ENCODE measurements at places on chromosomes 6 and 20.

- H3K36me3 ChIP-seq: no peaks in the 10 kb centered on the region
- no peaks in the 10 kb centered on the region for H3K4me1 ChIP-seq
- no peak for DNase-seq
- H3K27me3 ChIP-seq: no peaks in the 10 kb centered on the region
These were observed 5.8 kb downstream of the HDGFL1 start for GRCh38 chr6:22575190-22575589.

DNA sequence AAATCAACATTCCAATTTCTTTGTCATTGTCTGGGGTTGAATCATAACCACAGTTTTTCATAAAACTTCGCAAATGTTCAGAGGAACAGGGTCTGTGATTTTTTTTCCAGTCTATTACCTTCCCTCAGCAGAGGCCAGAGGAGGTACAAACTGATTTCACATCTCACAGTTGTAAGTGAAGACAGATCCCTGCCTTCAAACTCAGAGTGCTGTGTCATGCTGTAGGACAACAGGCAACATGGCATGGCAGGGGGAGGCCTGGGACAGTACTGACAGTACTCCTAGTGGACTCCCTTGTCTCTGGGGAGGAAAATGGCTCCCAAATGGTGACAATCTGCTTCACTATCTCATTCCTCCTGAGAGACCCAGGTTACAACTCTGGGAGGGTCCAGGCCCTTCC lies 308.6 kb downstream of the CDC5L start:
- H3K4me3 ChIP-seq: no peak overlapping the region
- no peak overlapping the region for H3K27ac ChIP-seq
- no peak for DNase-seq
- H3K4me1 ChIP-seq: no peaks in the 10 kb centered on the region
- peaks cover 8% of the 10 kb centered on the region for H3K27me3 ChIP-seq
- H3K36me3 ChIP-seq: no peaks in the 10 kb centered on the region

- H3K4me3 ChIP-seq: no peak overlapping the region
- DNase-seq: peak; percentile 14
- H3K27me3 ChIP-seq: no peaks in the 10 kb centered on the region
- H3K36me3 ChIP-seq: no peaks in the 10 kb centered on the region
- no peaks in the 10 kb centered on the region for H3K4me1 ChIP-seq
These were observed 398.8 kb downstream of the ESR1 start for GRCh38 chr6:152206072-152206818.

DNA sequence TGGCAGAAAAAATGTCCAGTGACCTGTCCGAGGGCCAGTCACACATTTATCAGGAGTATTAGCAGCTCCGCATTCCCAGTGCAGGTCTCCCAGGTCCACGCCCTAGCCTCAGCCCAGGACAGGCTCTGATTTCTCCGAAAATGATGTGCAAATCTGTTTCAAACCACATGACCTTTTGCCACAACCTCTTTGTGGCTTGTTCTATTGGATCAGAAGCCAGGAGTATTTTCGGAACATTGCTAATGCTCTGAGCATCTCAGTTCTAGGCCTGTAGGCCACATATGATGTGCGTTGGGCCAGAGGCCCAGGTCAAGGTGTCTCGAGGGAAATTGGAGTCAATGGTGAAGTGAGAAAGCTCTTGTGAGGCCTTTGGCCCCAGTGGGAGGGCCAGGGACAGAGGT lies 40.4 kb downstream of the SNX5 start:
- no peak overlapping the region for H3K27ac ChIP-seq
- no peaks in the 10 kb centered on the region for H3K27me3 ChIP-seq
- no peak overlapping the region for H3K4me3 ChIP-seq
- no peaks in the 10 kb centered on the region for H3K36me3 ChIP-seq
- peaks cover 14% of the 10 kb centered on the region for H3K4me1 ChIP-seq

GRCh38 chr20:25273046-25273445 lies 25.2 kb downstream of the PYGB start:
- H3K27ac ChIP-seq: no peak overlapping the region
- no peaks in the 10 kb centered on the region for H3K27me3 ChIP-seq
- H3K4me3 ChIP-seq: no peak overlapping the region
- H3K4me1 ChIP-seq: no peaks in the 10 kb centered on the region
- no peak for DNase-seq
- peaks cover 14% of the 10 kb centered on the region for H3K36me3 ChIP-seq

- H3K36me3 ChIP-seq: no peaks in the 10 kb centered on the region
- H3K4me1 ChIP-seq: no peaks in the 10 kb centered on the region
- H3K27me3 ChIP-seq: no peaks in the 10 kb centered on the region
- H3K27ac ChIP-seq: no peak overlapping the region
- DNase-seq: no peak
These were observed 264.9 kb upstream of the PLCB4 start for GRCh38 chr20:8803941-8804340.

DNA sequence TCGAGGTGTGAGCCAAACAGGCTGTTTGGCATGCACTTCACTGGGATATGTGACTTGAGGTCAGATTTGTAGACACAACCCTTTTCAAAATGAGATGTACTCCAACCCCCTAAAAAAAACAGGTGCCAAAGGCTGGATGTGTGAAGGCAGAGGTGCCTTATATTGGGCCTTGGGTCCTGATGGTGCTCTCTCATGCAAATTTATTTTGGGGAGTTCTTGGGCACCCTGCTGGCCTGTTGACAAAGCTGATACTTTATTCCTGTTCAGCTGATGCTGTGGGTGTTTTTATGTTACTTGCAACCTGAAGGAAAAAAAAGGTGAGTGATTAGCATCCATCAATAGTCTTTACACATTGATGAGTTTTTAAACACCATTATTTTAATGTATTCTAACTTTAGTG lies 121.5 kb downstream of the DNAH8 start:
- H3K4me1 ChIP-seq: no peaks in the 10 kb centered on the region
- H3K36me3 ChIP-seq: no peaks in the 10 kb centered on the region
- no peak overlapping the region for H3K4me3 ChIP-seq
- no peak for DNase-seq

DNA sequence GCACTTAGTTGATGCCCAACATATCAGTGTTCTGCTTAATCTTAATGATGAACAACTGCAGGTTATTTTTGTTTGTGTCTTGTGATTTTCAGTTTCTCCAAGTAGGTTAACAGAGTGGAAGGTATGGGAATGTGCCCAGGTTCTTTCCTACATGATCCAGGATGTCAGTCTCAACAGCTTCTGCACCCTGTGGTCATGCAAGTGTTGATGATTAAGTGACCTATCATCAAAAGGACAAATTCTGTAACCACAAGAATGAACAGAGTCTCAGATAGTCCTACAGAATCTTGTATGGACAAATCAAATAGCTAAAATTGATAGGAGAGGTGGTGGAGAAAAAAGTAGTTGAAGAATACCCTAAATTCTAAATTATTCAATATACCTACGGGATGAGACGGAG lies 26.1 kb downstream of the MAN1A1 start:
- no peak overlapping the region for H3K27ac ChIP-seq
- no peak overlapping the region for H3K4me3 ChIP-seq
- DNase-seq: no peak
- H3K27me3 ChIP-seq: no peaks in the 10 kb centered on the region

DNA sequence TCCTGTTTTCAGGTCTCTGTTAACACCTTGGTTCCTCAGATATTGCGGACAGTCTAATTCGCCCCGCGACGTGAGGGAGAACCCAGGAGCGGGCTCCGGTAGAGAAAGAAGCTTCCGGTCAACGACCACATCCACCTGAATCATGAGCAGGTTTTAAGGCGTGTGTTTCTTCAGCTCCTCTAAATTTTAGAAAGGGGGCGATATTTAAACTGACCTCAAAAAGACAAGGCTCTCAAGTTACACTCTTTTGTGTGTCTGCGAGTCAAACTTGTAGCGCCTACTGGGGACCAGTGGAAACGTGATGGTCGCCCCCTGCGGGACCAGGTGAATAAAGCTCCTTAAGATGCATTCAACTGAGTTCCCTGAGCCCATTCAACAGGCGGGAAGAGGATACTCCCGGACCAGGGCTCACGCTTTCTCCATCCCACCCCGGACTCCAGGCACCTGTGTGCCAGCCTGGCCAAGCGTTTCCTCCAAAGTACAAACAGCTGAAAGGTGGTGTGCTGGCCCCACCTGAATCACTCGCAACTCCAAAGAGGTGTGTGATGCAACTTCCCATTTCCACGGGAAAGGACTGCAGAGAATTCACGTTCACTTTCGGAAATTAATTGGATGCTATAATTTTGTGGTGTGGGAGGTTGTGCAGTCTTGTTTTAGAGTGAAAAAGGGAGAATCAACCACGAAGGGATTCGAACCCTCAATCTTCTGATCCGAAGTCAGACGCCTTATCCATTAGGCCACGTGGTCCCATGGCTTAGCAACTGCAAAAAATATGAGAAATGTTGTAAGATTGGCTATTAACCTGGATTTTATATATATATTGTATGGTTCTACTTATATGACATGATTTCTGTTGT lies 17.0 kb downstream of the GPX5 start:
- peak overlapping the region; percentile 49 for H3K4me3 ChIP-seq
- DNase-seq: peak; percentile 92
- no peaks in the 10 kb centered on the region for H3K36me3 ChIP-seq
- no peaks in the 10 kb centered on the region for H3K27me3 ChIP-seq

DNA sequence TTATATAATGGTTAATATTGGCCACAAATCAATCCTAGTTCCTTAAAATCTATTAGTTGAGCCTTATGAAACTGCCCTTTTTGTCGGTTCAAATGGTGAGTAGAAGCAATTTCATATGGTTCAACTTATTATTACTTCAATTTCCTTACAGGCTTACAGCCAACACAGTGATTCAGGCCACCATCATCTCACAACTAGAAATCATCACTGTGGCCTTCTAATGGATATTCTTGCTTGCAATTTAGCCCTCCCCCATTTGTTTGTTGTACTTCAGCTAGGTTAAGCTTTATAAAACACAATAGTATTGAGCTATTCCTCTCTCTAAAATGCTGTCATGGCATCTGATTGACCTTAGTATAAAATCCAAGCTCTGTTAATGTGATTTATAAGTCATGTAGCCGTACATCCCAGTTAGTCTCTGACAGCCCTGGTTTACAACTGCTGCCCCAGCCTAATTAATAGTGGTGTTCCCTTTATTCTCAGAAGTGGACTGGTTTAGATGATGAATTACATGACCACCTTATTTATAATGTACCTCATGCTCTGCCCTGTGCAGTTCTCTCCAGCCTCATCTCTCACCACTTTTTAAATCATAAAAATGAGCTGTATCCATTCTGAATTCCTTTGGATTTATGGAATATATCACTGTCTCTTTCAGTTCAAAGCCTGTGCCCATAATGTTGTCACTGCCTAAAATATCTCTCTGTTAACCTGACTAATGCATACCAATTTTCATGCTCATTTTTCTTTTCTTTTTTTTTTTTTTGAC lies 36.7 kb downstream of the LAMA2 start:
- no peak overlapping the region for H3K4me3 ChIP-seq
- H3K36me3 ChIP-seq: no peaks in the 10 kb centered on the region
- no peak overlapping the region for H3K27ac ChIP-seq
- DNase-seq: no peak
- no peaks in the 10 kb centered on the region for H3K27me3 ChIP-seq
- no peaks in the 10 kb centered on the region for H3K4me1 ChIP-seq

- H3K27ac ChIP-seq: no peak overlapping the region
- no peak overlapping the region for H3K4me3 ChIP-seq
- H3K4me1 ChIP-seq: no peaks in the 10 kb centered on the region
- no peak for DNase-seq
- no peaks in the 10 kb centered on the region for H3K36me3 ChIP-seq
- H3K27me3 ChIP-seq: peaks cover 15% of the 10 kb centered on the region
These were observed 28.8 kb downstream of the GCM1 start for GRCh38 chr6:53119772-53120409.

DNA sequence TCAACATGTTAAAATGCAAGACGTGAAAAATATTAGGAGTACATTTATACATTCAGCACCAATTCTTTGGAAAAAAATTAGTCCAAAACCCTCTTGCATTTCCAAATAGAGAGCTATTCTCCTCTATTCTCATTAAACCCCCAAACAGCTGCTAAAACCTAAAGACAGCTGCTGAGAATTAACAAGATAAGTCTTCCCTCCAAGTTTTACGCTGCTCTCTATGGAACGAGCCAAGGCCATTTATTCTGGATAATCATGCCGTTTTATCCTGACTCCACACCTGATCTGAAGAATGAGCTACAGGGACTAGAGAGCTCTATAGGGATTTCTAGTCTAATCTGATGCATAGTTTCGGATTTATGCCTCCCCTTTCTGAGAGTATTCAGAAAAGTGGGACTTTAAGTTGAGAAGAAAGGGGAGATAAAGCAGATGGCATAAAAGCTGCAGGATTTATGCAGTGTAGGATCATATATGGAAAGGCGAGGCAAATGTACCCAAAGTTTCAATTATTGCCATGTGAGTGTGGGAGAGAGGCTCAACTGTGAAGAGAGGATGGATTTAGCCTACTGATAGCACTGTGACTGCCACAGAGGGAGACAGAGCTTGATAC lies 64.7 kb upstream of the HS3ST5 start:
- H3K27me3 ChIP-seq: no peaks in the 10 kb centered on the region
- H3K36me3 ChIP-seq: no peaks in the 10 kb centered on the region
- H3K4me1 ChIP-seq: no peaks in the 10 kb centered on the region
- DNase-seq: no peak
- H3K27ac ChIP-seq: no peak overlapping the region

DNA sequence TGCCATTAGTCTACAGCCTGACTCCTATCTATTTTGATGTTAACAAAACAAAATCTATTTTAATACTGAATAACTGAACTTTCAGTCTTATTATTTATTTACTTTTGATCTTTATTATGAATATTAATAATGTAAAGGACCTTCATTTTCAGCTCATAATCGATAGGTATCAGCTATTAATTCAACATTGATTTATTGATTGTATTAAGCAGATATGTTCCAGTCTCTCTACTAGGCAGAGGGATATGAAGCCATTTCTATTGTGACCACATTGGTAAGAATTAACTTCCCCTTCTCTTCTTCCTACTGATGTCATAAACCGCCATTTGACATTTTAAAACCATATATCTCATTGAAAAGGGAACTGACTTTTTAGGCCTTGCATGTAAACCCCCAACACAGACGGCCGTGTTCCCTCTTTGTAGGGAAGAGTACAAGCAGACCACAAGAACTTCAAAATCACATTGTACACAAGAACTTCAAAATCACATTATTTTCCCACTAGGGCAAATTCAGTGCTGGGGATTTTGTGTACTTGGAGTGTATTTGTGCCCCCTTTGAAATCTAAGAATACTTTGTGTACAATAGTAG lies 69.5 kb upstream of the FABP7 start:
- H3K4me3 ChIP-seq: no peak overlapping the region
- peak overlapping the region; percentile 74 for H3K27ac ChIP-seq
- DNase-seq: no peak
- H3K27me3 ChIP-seq: no peaks in the 10 kb centered on the region
- peaks cover 43% of the 10 kb centered on the region for H3K4me1 ChIP-seq

GRCh38 chr20:38551056-38551626 lies 29.9 kb upstream of the ADIG start:
- H3K36me3 ChIP-seq: peaks cover 87% of the 10 kb centered on the region
- H3K4me3 ChIP-seq: no peak overlapping the region
- H3K4me1 ChIP-seq: no peaks in the 10 kb centered on the region

DNA sequence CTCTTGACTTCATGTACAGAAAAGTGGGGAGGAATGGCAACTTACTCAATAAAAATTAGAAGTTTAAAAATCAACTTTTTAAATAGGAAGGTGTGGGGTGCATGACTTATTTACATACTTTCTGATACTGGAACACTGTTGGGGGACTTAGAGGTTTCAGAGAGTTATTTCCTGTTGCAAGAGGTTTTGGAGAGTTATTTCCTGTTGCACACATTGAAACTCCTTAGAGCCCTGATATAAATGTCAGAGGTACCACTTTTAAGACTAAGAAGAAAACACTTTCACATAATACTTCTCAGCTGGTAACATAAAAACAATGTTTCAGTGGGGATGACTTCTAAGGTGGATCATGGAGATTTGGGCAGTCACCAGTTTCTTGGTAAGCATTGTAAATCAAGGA lies 579.9 kb downstream of the MMUT start:
- no peaks in the 10 kb centered on the region for H3K4me1 ChIP-seq
- no peak overlapping the region for H3K4me3 ChIP-seq
- no peak for DNase-seq
- no peaks in the 10 kb centered on the region for H3K27me3 ChIP-seq
- H3K36me3 ChIP-seq: no peaks in the 10 kb centered on the region
